Renal cortex interstitium (tissue), 15 donors: ENCODE measurements at places on chromosomes 13 and 19. TPM values are rescaled to one million over a fixed set of nuclear protein-coding genes. Genes with fewer than 3 reads are reported as not detected.

Gene GGACT
- polyA plus RNA-seq: 6.3 TPM

Gene MADCAM1
- polyA plus RNA-seq: 3.4 TPM

Gene ZNF575
- 3.3 TPM for polyA plus RNA-seq

Gene ADM5
- polyA plus RNA-seq: 1.5 TPM

Gene ZNF850
- polyA plus RNA-seq: 3.9 TPM

Gene ZNF333
- polyA plus RNA-seq: 29.8 TPM

Gene HIF3A
- polyA plus RNA-seq: 67.3 TPM
